Progenitor cell of endocrine pancreas (in vitro differentiated cells): ENCODE measurements at places on chromosomes 2 and 18. TPM values are rescaled to one million over a fixed set of nuclear protein-coding genes. Genes with fewer than 3 reads are reported as not detected.

DNA sequence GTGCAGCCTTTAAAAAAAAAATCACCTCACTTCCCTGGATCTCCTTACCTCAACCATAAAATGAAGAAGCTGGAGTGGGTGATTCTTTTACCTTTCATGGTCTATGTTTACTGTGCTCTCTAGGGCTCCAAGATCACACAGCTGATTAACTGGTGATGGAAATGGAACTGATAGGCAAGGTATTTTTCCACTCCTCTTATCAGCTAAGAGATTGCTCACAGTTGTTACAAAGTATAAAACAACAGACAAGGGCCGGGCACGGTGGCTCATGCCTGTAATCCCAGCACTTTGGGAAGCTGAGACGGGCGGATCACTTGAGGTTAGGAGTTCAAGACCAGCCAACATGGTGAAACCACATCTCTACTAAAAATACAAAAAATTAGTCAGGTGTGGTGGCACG, 14.5 kb downstream of the RPS27A start:
- DNase-seq = no peak

GRCh38 chr2:54638774-54639187, 84.7 kb upstream of the EML6 start:
- no peak for DNase-seq

HNMT gene
- total RNA-seq = 16.8 and 17.6 TPM in 2 replicates

GRCh38 chr2:85826990-85827878, 61.6 kb downstream of the ST3GAL5 start:
- DNase-seq = peak; percentile 69

DNA sequence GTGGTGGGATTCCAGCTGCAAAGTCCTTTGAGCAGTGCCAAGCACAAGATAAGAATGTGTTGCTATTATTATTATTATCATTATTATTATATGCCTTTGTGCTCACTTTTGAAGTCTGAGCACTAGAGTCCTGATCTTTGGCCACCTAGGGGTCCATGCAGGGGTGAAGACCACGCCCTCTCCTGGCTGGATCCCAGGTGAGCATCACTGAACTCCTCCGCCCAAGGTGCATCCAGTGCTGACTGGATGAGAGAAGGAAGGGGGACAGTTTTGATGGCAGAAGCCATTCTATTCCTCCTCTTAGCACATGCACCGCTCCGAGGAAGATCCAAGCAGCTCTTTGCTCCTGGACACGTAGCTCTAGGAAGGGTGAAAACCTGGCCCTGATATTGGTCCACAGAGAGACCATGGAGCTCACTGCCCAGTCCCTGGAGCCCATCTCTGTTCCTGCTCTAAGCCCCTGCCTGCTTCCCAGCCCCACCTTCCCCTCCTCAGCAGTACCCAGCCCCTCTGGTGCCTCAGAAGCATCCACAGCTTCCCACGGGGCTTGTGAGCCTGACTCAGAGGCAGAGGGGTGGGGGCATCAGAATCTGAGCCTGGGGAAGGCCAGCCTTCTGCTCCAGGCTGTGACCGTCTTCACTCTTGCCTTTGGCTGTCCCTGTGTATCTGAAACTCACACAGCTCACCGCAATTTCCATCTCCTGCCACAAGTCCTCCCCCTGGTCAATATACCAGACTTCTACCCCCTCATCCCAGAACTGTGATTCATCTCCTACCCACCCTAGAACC, 45.4 kb downstream of the MCFD2 start:
- no peak for DNase-seq

GRCh38 chr18:10213526-10213925, 240.9 kb upstream of the APCDD1 start:
- no peak for DNase-seq

ALPG gene
- total RNA-seq = not detected in 2 replicates

GRCh38 chr2:127591221-127591923, 54.6 kb upstream of the GPR17 start:
- DNase-seq = peak; percentile 59

NAT8 gene
- not detected in 2 replicates for total RNA-seq

PSD4 gene
- 27.1 and 30.7 TPM in 2 replicates for total RNA-seq

- no peak for DNase-seq
Measured at GRCh38 chr2:192327576-192327975, 132.8 kb upstream of the TMEFF2 start.

- no peak for DNase-seq
Measured at GRCh38 chr2:46669996-46670793, 190.8 kb downstream of the TMEM247 start.

TEKT4 gene
- 0.29 and 0.34 TPM in 2 replicates for total RNA-seq

DNA sequence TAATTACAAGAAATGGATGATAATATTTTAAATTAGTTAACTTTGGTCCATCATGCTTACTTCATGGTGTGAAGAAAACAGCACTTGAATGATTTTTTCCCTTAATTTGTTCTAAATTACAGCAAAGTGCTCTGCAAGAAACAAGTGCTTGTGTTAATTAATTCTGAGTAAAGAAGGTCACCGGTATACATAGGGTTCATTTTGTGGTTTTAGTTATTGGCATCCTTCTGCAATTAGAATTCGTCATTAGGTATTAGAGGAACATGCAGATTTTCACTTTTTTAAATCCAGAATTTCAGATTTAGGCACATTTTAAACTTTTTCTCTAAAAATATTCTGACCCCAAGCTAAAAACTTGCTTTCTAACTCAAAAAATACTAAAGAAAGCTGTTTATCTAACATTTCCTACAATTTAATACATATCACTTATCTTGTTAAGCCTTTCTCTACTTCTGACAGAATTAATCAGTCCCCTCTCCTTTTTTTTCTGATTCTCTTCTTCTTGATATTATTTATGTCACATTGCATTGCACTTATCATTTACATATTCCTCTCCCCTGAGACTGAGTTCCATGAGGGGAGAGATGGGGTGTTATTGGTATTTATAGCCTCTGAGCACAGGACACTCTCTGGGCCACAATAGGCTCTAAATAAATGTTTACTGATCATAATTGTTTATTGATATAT, 129.2 kb downstream of the PLA2R1 start:
- no peak for DNase-seq

GRCh38 chr18:70366670-70367069, 77.8 kb downstream of the SOCS6 start:
- DNase-seq = no peak

DNA sequence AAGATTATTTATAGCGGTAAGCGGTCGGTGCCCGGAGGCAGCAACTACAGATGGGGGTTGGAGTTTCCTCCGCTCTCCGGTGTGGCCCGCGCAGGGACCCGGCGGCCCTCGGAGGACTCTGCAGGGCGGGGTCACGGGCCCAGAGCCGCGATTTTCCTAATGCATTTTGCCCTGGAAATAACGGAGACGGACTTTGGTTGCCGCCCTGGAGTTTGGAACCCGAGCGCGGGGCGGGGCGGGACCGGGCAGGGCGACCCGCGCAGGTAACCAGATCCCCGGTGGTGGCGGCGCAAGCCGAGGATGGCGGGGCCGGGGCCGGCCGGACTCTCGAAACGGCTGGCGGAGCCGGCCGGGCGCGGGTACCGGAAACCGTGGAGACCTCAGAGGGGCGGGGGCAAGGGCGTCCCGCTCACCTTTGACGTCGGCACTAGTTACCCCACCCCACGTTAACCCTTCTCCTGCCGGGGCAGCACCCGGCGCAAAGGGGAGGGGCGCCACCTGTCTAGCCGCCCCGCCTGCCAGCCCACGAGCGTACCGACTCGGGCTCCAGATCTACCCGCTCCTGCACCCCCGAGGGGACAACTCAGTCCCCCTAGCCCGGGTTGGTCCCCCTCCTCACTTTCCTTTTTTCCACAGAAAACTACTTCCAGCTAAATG, 2.9 kb downstream of the CYP26B1 start:
- no peak for DNase-seq

DNA sequence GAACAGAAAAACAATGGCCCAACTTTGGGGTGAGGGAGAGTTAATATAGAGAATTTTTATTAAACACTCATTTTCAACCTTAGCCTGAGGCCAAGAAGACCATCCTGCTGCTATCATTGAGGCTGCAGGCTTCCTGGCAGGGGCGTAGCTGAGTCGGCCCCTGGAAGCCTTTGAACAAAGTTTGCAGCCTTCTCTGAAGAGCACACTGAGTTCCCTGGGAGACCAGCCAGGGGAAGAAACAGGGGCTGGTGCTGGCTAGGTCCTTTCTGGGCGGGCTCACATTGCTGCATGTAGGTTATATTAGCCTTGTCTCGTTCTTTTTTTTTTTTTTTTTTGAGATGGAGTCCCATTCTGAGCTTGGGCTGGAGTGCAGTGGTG, 126.8 kb upstream of the HS6ST1 start:
- no peak for DNase-seq

DNA sequence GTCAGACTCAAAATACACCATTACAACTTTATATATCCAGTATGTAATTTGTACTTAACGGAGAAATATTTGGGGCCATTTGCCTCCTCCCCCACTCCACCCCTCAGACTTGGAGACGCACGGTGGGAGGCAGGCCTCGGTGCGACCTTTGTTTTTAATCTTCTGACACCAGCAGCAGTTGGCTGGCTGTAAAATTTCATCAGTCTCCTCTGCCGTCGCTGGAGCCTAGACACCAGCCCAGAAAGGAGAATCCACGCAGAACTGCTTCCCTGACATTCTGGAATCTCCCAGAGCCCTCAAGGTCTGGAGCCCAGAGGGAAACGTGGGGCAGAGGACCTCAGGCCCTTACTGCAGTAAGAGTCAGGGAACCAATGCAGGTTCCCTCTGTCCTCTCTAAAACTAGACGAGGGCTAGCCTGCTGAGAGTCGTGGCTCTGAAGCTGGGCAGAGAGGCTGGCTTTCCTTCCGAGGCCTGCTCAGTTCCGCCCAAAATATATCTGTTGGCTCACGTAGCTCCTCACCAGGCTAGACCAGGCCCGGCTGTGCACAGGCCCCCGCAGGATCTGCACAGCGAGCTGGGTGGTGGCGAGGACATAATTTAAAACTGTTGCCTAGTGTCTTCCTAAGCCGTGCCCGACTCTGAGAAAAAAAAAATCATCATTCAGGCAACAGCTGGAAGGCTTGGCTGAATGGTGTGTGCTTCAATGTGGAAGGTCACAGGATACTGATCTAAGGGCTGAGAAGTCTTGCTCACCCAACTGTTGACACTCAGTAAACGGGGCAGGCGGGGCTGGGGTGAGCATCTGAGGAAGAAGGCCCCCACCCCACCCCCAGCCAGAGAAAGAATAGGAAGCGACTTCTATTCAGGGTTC, 40.4 kb downstream of the EN1 start:
- DNase-seq = no peak

PLEK gene
- total RNA-seq = 0.10 TPM in 1 of 2 replicates, not detected in the other

TMEM178A gene
- 28.7 and 32.9 TPM in 2 replicates for total RNA-seq

DNA sequence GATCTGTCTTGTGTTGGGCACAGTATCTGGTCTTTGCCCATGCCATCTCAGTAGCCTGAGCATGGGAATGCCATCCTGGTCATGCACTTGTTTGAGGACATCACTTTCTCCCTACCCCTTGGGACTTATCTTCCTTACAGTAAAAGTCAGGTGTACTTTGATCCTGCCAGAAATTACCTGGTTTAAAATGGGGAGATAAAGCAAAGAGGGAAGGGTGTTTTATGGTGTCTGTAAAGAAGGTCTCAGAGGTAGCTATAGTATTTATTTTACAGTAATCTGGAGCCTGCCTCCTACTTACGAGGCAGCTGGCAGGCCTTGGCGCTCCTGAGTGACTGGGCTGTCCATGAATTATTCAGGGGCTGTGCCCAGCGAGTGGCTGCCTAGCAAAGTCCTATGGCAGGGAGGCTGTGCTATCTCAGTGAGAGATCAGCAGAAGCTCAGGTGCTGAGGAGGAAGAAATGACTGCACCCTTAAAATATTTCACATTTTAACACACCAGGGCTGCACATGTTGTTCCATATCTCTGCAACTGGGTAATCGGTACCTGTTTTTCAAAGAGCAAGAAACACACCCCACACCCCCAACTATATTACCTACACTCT, 93.9 kb downstream of the SPTBN1 start:
- DNase-seq = no peak

PREB gene
- total RNA-seq = 46.9 and 49.7 TPM in 2 replicates

GRCh38 chr2:65831509-65831908, 399.1 kb upstream of the SPRED2 start:
- no peak for DNase-seq

GRCh38 chr2:166090346-166090745, 37.5 kb downstream of the SCN1A start:
- no peak for DNase-seq

DNA sequence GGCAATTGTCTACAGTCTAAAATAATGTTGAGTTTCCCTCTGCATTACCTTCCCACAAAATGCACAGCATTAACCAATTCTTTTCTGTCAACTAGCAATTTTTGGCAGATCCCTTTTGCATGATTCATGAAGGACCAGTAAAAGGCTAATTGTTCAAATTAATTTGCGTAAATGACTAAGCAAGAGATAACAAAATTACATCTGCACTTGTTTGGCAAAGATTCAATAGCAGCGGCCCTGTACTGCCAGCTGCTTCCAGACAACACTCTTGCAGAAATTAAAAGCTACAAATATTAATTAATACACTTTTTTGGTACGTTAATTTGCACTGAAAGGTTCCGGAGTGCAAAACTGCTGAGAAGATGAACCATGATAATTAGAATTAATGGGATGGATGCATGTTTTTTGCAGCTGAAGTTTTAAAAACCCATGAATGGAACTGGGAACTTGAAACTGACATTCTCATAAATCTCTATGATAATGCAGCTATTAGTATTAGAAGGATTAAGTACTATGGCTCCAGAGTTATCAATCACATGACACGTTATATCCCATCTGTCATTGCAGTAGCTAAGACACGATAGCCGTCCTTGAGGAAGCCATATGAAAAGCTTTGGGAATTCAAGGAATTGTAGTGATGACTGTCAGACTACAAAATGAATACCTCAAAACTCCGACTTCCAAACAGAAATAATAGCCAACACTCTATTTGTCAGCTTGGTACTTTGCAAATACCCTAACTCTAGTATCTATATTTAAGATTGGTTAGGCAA, 1268.3 kb upstream of the ACVR2A start:
- no peak for DNase-seq

CCDC121 gene
- 5.6 and 5.7 TPM in 2 replicates for total RNA-seq

DNA sequence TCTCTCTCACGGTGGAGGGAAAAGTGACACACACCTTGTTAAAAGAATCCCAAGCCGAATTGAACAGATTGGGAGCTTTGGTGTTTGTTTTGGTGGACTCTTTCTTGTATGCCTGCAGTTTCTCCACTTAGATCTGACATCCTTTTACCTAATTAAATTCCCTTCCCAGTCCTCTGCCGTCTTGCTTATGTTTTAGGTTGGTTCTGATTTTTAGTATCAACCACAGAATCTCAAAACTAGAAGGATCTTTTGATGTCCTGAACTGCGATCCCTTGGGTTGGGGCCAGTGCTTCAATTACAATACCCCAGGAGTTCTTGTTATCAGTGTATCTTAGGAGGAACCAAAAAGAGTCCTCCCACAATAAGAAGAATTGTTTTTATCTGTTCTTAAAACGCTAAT, 112.3 kb downstream of the PRKCE start:
- DNase-seq = no peak
